ENCODE measurements at places on chromosomes 6 and 20.

- DNase-seq, result no peak
These were observed 43.4 kb downstream of the SRC start for GRCh38 chr20:37389241-37389747.

DNA sequence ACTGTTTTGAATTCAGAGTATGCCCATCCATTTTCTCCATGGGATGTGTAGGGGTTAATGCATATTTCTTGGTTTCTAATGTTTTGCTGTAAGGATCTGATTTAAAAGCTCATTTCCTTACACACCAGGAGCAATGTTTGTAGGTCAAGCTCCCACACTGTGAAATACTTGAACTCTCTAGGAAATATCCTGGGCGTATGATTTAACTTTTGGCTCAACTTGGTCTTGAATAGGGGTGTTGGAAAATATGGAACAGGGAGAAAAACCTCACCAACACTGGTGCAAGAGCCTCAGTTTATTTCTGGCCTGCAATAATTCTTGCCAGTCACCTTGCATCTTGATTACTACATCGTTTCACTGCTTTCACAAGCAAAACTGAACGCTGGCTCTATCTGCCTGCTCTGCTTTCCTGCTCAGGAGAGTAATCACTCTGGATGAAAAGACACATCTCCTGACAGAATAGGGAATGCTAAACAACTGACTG, 25.1 kb upstream of the RFPL4B start:
- DNase-seq, result no peak

GRCh38 chr6:31729515-31729978, 448 bp upstream of the DDAH2 start:
- peak; percentile 33 for DNase-seq

- DNase-seq, result no peak
These were observed 165.8 kb upstream of the SYNDIG1 start for GRCh38 chr20:24303393-24304170.

GRCh38 chr6:26358511-26358981, 6.5 kb upstream of the BTN3A2 start:
- DNase-seq, result no peak

DNA sequence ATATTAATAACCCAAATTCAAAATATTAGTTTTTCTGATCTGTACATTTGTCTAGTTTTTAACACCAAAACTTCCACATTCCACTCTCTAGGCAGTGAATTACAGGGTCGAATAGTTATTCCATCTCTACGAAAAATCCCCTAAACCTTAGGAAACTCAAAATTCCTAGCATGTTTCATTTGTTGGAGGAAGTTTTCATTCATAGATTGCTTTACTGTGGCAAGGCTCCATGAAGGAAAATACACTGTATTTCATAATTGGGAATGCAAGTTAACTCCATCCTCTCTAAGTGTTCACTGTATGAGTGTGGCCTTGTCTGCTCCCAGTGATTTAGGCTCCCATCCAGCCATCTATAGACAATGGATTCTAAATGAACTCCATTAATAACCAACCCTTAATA, 296.1 kb downstream of the TENT5A start:
- DNase-seq, result no peak

- peak; percentile 75 for DNase-seq
These were observed 5.7 kb downstream of the TUBB2A start for GRCh38 chr6:3151691-3152090.

DNA sequence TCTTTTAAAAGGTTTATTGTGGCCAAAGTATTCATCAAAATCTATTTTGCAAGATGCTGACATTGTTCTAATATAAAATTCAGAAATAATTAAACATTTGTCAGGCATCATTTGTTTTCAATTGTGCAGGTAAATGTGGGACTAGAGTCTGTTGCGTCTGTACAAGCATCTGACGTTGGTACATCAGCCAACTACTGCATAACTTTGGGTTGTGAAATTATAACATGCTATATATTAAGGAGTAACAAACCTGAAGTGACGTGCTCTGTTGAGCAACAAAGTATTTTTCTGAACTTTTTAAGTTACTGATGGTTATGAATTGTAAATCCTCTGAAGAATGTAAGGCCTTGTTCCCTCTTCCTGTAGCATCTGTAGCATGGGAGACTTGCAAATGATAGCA, 66.0 kb downstream of the RNF182 start:
- no peak for DNase-seq

GRCh38 chr6:86536121-86536520, 401.2 kb upstream of the HTR1E start:
- no peak for DNase-seq

DNA sequence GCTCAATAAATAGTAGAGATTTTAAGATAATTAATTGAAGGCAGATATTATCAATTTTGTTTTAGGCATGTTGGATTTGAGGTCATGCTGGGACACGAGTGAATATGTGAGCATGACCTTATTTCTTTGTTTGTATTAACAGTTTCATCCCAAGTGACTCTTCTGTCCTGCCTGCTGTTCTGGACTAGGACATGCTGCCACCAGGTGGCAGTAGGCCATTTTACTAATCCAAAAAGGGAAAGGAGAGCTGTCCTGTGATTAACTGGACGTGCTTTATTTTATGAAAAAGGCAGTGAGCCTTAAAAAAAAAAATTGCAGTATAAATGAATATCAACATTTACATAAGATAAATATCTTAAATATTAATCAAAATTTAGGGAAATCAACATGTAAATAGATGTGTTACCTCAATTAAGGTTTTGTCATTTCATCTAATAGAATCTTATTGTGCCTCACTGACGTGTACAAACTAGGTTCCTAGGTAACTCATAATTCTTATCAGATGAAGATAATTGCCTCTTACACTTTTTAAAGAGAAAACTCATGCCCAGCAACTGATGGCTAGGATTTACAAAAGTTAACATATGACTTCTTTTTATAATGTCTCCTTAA, 49.8 kb downstream of the FRK start:
- DNase-seq, result peak; percentile 59

DNA sequence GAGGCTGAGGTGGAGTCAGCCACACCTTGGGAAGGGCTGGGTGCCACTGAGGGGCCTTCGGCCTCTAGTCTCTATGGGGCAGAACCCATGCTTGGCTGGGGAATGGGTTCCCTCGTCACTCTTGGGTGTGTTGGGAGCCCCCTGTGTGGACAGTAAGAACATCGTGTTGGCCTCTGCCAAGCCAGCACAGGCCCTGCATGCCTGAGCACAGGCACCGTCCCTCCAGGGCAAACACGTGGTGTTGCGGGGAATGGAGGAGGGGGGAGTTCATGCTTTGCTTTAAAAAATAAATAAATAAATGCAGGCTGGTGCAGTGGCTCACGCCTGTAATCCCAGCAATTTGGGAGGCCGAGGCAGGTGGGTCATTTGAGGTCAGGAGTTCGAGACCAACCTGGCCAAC, 63.0 kb downstream of the EZR start:
- DNase-seq, result no peak

GRCh38 chr6:112362812-112363570, 15.9 kb downstream of the RFPL4B start:
- no peak for DNase-seq

DNA sequence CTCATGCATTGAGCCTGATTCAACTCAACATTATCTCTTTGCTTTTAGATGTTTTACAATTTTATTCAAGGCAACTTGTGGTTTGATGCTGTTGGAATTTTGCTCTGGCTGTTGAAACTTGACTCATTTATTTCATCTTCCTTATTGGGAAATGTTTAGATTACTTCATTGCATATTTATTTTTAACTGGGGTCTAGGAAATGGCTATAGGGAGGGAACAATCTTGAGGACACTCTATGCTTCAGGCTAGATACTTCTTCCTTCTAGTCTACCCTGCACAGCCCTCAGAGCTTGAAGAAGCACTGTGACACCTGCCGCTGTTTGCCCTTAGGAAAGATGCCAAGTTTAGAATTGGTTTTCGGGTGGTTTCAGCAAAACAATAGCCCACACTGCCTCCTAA, 183.4 kb downstream of the ADGRG6 start:
- DNase-seq, result no peak

DNA sequence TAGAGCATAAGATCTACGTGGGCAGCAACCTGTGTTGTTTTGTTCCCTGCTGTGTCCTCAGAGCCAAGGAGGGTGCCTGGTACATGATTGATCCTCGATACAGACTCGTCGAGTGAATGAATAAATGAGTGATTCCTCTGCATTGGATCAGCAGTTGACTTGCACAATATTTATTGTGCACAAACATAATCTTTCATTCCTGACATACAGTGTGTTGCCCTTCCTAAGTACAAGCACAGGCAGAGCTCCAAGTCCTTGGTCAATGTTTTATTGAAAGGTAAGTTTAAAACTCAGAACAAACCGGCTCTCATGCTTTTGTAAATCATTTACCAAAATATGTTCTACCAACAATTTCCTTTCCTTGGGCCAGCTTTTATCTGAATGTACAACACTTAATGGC, 57.4 kb downstream of the STMND1 start:
- no peak for DNase-seq

Data from SHP77 (cell line).